ENCODE measurements at places on chromosomes 1 and 21.

- DNase-seq: no peak
Measured at GRCh38 chr1:88291611-88292354, 392.3 kb upstream of the PKN2 start.

DNA sequence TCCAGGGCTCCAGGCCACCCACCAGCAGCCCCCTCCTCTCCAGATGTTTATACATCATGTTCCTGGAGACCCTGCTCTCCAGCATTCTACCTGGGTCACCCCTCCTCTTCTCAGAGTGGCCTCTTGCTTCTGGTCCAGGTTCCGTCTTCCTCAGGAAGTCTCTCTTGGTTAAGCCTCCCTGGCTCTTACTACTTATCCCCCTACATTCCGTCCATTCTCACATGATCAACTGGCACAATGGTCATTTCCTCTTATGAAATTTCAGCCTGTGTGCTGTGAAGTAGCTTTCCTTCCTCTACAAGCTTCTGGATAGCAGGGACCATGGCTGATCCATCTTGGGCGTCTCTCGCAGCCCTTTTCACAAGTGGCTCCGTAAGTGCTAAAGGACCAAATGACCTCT, 33.9 kb upstream of the ATP2B4 start:
- peak; percentile 45 for DNase-seq

DNA sequence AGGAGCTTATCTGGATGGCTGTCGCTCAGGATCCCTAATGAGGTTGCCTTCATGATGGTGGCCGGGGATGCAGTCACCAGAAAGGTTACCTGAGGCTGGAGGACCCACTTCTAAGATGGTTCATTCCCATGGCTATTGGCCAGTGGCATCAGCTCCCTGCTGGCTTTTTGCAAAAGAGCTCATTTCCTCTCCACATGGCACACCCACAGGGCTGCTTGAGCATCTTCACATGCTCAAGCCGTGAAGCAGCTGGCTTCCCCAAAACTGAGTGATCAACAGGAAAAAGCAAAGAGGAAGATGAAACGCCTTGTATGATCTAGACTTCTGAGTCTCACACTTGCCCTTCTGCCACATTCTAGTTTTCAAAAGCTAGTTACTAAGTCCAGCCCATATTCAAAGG, 124.6 kb upstream of the CXADR start:
- DNase-seq: no peak

- peak; percentile 75 for DNase-seq
Measured at GRCh38 chr1:209435654-209436566, 147.6 kb upstream of the CAMK1G start.

- DNase-seq: peak; percentile 47
Measured at GRCh38 chr1:19453741-19454201, 31.6 kb downstream of the CAPZB start.

DNA sequence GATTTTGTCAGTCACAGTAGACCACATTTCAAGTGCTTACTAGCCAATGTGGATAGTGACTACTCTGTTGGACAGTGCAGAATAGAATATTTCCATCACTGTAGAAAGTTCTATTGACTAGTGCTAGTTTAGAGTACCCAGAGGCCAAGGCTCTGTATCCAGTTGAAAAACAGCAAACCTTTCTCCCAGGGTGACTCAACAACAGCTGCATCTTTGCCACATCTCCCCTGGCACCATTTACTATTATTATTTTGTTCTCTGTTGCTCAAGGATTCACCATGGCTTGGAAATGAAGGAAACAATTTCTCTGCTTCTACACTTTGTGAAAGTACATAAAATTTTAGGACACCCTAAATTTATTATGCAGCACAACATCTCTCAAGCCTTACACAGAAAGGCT, 85.3 kb upstream of the WDR26 start:
- DNase-seq: peak; percentile 51

- DNase-seq: no peak
Measured at GRCh38 chr1:88698764-88699163, 14.7 kb downstream of the PKN2 start.

GRCh38 chr1:181255270-181255929, 166.9 kb downstream of the IER5 start:
- DNase-seq: peak; percentile 98

- DNase-seq: no peak
Measured at GRCh38 chr1:6014130-6014999, 22.1 kb upstream of the NPHP4 start.
